ENCODE measurements at places on chromosomes 1 and 21.

- DNase-seq = peak; percentile 28
Measured at GRCh38 chr1:9630331-9631111, 21.0 kb upstream of the PIK3CD start.

- DNase-seq = no peak
Measured at GRCh38 chr21:31418377-31419001, 74.4 kb upstream of the TIAM1 start.

- no peak for DNase-seq
Measured at GRCh38 chr1:53971718-53972117, 25.6 kb downstream of the LRRC42 start.

DNA sequence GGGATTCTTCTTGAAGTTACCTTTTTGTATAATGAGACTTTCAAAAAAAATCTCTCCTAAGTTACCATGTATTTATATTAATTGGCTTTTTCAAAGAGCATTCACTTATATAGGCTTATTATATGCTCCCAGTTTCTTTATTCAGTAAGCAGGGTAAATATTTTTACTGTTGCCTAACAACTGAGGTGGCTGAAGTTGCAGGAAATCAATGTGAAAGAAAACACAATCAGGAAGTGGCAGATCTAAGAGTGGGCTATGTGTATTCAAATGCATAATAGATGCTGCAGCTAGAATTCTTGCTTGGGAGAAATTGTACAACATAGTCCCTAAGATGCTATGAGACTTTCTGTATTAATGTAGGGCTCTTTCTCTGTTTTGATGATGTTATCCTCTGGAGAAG, 606.9 kb downstream of the NUF2 start:
- DNase-seq = no peak

All from naive B cell (primary cell).